Activated CD4-positive, CD25-positive, alpha-beta regulatory T cell treated with anti-CD3 and anti-CD28 coated beads, Interleukin-2, amount 50 U/mL, for 72 hours (primary cell): ENCODE measurements at places on chromosomes 1 and 21.

- no peak for DNase-seq
Observed at GRCh38 chr1:18407166-18408045, 73.3 kb upstream of the KLHDC7A start.

DNA sequence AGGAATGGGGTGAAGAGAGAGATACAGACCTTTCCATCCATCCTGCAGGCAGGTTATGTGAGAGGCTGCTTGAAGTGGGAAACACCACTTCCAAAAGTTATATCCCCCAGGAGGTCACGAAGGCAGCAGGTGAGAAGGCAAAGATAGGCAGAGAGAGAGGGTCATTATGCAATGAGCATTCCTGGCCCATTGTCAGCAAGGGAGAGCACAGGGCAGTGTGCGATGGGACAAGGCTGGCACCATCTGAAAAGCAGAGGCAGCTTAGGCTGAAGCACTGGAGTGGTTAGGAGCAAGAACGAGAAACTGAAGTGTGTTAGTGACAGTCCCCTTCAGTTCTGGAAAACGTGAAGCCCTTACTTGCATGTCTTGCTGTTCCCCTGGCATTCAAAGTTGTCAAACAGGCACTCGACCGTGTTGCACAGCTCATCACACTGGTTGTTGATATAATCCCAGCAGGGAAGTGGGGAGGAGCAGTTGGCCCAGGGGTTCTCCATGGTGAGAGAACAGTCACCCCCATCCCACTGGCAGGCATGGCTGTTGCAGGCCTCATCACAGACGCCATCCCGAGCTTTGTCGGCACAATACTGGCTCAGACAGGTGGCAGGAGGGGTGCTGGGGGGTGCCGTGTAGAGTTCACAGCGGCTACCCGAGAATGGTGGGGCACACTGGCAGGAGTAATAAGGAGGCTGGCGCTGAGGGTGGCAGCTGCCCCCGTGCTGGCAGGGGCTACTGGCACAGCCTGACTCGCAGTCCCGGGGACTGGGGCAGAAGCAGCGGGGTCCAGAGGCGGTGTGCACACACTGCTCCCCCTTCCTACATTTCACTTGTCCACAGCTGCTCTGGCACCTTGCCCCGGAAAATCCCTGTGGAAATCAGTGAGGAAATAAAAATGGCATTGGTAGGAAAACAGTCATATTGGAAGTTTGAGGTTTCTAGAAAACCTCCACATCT is 28.9 kb upstream of the ADAM30 start:
- DNase-seq = no peak

DNA sequence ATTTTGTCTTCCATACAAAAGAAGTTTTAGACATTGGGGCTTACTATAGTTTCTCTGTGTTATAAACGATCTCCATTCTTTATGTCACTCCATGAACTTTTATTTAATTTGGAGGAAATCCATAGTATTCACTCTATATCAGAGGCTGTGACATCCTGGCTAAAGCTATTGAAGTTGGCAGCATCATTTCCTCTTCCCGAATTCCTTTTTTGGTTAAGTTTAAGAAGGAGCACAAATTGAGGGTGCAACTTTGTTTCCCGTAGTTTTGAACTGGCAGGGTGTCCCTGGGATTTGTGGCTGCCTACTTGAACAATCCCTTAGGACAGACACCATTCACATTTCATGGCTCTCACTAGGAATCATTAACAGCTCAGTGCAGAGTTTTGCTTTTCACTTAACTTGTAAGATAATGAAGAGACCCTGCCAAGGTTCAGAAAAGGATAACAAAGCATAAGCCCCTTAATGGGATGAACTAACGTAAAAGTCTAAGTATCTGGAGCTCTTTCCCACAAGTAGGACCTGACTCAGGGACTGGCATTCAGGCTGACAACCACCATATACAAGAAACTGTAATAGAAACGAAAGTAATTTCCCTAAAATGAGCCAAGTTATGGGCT is 13.9 kb downstream of the S1PR1 start:
- DNase-seq = no peak

GRCh38 chr1:54988975-54989374 is 8.5 kb downstream of the TMEM61 start:
- DNase-seq = no peak

- DNase-seq = no peak
Observed at GRCh38 chr1:47998396-47998990, 1.3 kb upstream of the TRABD2B start.

DNA sequence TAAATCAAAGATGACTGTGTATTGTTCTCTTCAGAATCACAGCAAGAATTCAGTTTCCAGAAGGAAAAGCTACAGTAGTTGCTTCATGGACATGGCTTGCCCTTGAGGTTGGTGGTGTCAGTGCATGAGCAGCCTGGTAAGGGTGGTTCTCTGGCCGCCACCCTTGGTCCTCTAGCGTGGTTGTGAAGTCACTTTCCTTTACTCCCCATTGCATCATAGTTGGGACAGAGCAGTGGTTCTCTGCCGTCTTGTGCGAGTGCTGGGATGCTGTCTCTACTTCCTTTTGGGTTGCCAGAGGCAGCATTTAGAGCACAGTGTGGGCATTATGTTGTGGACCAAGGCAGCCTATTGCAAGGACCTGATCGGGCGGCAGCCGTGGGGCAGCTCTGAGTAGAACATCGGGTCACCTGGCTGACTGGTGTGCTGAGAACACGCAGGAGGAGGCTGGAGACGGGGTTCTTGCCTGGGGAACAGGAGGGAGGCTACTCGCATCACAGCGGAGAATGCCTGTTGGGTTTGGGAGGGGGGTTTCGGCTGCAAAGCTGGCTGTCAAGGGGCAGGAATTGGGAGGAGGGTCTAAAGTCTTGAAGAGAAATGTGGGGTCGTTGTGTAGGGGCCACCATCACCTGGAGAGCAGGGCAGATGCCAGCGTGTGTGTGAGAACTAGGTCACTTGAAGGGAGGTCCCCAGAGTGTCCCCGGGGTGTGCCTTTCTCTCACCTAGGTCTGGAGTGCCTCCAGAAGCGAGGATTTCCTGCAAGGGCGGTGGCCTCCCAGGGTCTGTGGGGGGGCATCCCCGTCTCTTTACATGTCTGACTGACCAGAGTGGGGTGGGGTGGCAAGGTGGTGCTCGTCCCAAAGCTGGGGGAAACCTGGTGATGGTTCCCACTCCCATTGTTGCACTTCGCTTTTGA is 6.3 kb downstream of the ARF1 start:
- no peak for DNase-seq

GRCh38 chr1:31984419-31985347 is 29.0 kb upstream of the KHDRBS1 start:
- no peak for DNase-seq

GRCh38 chr1:199020051-199020450 is 381.2 kb downstream of the PTPRC start:
- DNase-seq = no peak

GRCh38 chr1:44422161-44422560 is 17.1 kb downstream of the RNF220 start:
- no peak for DNase-seq

DNA sequence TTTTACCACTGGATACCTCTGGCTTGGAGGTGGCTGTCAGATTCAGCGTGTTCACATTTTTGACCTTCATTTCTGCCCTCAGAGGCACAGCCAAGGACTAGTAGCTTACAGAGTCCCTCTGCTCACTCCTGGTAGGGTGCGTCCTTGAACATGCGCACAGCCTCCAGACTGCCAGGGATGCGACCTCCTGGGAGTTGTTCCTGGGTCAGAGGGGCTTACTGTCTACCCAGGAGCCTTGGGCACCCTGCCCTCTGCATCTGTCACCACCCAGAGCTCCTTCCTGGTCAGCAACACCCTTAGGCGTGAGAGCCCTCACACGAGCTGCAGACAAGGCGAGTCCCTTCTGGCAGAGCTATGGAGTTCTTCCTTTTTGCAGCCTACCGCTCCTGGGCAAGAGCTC is 1.7 kb downstream of the SLX9 start:
- DNase-seq = no peak

DNA sequence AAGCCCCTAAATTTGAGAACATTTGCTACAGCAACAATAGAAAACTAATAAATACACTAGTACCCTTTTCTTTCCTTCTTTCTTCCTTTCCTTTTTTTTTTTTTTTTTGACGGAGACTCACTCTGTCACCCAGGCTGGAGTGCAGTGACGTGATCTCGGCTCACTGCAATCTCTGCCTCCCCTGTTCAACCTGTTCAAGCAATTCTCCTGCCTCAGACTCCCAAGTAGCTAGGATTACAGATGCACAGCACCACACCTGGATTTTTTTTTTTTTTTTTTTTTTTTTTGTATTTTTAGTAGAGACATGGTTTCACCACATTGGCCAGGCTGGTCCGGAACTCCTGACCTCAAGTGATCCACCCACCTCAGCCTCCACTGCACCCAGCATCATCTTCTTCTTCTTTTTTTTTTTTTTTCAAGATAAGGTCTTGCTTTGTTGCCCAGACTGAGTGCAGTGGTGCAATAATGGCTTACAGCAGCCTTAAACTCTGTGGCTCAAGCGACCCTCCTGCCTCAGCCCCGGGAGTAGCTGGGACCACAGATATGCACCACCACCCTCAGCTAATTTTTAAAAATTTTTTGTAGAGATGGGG is 19.6 kb upstream of the CBR3 start:
- no peak for DNase-seq

DNA sequence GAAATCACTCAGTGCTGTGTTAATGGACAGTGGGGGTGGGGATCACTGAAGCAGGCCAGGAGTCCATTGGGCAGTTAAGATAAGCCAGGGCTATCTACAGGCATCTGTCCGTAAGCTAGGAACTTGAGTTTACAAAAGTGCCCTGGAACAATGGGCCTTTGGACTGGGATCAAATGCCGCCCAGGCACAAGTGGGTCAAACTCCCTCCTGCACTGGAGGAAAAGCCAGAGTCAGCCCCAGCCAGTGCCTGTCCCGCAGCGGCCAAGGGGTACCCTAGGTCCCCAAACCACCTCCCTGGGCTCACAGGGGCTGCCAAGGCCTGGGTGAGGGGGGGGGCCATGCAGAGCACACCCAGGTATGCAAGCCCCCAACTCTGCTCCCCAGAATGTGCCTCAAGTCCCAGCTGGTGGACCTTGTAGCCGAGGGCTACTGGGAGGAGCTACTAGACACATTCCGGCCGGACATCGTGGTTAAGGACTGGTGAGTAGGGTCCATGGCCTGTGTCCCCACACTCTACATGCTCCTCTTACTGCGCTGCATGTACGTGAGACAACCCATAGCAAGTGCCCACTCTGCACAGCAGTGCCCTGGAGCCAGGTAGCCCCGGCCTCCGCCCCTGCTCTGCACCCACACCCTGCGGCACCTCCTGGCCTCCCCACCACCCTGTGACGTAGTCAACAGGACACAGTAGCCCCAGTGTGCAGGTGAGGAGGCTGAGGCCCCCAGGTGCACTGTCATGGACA is 7.7 kb downstream of the FBXO6 start:
- no peak for DNase-seq

DNA sequence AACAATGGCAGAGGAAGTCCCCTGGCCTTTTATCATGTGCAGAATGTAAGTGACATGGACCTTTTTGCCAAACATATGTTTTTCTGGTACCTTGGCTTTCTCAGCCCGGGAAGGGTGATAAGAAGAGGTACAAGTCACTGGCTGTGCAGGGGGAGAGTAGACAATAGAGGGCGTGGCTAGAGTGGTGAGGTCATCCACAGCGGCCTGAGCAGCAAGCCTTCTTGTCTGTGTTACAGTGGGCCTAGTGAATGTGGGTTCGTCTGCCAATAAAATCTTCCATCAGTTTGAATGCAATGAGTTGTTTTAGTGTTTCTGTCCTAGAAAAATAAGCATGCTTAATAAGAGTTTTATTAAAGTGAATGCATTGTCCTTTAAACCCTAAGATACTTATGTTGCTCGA is 59.0 kb upstream of the PGD start:
- DNase-seq = no peak

DNA sequence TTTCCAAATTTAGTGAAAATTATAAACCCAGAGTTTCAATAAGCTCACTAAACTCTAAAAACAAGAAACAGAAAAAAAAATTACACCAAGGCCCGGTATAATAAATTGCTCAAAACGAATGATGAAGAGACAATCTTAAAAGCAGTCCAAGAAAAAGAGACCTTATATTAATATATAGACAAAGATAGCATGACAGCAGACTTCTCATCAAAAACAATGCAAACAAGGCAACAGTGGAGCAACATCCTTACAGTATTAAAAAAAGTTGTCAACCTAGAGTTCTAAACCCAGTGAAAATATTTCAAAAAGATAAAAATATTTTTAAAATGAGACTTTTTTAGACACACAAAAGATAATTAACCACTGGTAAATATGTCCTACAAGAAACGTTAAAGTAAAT is 46.7 kb downstream of the KIFAP3 start:
- DNase-seq = no peak

DNA sequence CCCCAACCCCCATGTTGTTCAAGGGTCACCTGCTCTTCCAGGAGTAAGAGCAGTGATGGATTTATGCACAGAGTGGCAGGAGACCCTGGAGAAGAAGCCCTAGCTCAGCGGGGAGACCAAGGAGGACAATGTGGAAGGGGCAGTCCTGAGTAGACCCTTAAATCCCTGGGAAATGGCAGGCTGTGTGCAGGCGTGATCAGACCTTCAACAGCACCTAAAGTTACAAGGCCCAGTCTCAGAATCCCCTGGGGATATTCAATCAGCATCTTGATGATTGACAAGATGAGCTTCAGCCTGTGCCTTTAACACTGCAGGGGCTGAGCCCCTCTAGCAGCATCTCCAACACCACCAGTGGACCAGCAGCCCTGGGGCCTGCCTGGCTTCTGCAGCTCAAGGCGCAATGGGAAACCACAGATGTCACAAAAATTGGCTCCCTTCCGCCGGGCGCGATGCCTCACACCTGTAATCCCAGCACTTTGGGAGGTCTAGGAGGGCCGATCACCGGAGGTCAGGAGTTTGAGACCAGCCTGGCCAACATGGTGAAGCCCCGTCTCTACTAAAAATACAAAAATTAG is 60.4 kb downstream of the IRF2BP2 start:
- no peak for DNase-seq

DNA sequence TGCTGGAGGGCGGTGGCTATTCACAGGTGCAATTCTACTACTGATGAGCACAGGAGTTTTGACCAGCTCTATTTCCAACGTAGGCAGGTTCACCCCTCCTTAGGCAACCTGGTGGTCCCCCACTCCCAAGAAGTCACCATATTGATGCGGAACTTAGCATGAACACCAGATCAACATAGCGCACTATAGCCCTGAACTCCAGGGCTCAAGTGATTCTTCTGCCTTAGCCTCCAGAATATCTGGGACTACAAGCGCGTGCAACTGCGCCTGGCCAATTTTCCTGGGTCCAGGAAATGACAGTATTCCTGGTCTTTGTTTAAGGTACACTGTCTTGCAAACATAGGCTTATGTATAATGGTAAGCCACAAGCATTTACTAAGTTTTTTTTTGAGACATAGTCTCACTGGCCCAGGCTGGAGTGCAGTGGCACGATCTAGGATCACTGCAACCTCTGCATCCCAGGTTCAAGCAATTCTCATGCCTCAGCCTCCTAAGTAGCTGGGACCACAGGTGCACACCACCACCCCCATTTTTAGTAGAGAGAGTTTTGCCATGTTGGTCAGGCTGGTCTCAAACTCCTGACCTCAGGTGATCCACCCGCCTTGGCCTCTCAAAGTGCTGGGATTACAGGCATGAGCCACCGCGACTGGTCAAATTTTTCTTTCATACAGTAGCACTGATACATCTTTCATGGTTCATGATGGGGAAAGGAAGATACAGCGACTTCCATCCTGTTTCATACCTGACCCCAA is 12.6 kb downstream of the MCL1 start:
- DNase-seq = no peak
